ENCODE measurements at places on chromosomes 6 and 20.

DNA sequence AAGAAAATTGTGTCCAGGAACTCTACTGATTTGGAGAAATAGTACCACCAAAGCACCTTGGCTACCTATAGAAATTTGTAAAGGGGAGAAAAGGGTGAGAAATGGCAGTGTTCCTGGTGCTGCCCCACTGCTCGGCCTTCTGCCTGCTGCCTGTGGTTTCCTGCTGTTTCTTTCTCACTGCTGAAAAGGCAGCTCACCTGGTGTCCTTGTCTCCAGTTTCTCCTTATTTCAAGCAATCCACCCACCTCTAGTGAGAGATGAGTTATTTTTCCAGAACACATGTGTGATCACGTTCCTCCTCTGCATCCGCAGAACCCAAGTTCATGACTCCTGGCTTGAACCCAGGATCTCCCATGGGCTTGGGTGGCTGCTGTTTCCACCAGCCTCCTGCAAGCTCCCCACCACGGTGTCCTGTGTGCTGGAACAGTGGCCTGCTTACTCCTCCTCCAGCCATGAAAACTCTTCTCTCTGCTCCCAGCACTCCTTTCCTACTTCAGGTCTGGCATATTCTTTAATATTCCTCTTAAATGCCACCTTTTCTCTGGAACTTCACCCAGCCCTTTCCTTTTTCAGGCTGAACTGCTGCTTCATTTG, 48.9 kb downstream of the ELOVL2 start:
- no peak for DNase-seq

DNA sequence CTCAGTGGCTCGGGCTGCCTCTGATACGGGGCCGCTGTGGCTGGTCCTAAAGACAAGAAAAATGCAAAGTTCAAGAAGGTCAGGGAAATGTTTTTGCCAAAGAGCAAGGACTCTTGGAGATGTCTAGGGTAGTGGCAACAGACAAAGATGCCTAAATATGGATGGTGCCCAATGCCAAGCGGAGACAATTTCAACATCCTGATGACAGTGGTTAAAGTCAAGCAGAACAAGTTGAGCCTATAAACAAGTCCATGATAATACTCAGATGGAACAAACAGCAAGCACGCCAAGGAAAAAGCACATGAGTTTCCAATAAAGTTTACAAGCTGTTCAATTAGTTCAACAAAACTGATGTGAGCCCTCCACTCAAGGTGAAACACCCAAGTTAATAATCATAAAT, 51.1 kb downstream of the SLC22A1 start:
- no peak for DNase-seq

GRCh38 chr20:24608926-24609667, 139.7 kb downstream of the SYNDIG1 start:
- no peak for DNase-seq

DNA sequence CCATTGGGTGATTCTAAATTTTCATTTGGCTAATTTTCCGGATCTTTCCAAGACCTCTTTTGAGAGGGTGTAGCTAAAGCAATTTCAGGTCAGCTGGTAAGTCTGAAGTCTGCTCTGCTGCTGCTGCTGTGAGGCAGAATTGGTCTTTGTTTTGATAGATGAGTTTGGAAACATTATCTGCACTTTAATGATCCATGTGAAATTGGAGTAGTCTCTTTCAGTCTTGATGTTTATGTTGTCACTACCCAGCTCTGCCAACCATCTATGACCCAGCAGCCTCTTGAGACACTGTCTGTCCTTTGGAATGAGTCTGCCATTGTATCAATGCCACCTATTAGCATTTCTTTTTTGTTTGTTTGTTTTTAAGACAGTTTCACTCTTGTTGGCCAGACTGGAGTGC, 44.1 kb downstream of the TXNDC5 start:
- DNase-seq: no peak

- DNase-seq: peak; percentile 25
These were observed 54.0 kb downstream of the TRAF3IP2 start for GRCh38 chr6:111551521-111552231.

GRCh38 chr6:43448916-43449315, 6.4 kb downstream of the DLK2 start:
- no peak for DNase-seq

GRCh38 chr20:61599541-61599992, 347.5 kb downstream of the CDH4 start:
- DNase-seq: no peak

GRCh38 chr6:167668019-167668753, 158.5 kb upstream of the AFDN start:
- DNase-seq: no peak

GRCh38 chr20:61321481-61321880, 69.4 kb downstream of the CDH4 start:
- DNase-seq: no peak

DNA sequence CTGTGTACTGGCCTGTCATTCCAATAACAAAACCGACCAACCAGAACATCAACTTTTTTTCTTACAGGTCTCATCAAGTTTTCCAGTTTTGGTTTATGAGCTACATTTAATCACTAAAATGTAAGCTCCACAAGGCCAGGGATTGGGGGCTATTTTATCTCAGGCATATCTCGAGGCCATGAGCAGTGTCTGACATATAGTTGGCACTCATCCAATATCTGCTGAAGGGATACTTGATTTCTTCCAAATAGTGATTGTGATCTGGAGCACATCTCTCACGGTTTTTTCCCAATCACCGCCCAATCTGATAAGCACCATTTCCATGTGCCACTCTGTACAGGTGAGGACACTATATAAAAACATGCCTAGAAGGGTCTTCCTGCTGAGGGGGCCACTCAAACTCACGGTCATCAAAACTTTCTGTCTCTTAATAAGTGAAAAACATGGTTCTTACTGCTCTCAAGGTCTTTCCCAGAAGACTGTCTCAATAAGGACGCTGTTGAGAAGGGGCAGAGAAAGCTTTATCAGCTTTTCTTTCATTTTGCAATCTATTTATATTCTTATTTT, 65.5 kb downstream of the MAN1A1 start:
- DNase-seq: no peak

GRCh38 chr20:13110796-13111195, 102.0 kb downstream of the SPTLC3 start:
- no peak for DNase-seq

DNA sequence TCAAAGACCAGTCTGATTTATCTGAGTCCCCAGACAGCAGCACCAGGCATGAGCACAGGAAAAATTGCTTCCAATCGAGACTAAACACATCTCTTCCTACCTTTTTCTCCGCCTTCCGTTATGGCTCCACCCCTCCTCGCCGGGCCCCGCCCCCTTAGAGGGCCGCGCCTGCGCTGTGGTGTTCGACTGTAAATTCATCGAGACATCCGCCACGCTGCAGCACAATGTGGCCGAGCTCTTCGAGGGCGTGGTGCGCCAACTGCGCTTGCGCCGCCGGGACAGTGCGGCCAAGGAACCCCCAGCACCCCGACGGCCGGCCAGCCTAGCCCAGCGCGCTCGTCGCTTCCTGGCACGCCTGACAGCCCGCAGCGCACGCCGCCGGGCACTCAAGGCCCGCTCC, 8.9 kb downstream of the REM1 start:
- no peak for DNase-seq
